ENCODE measurements at places on chromosomes 13 and 19.

GRCh38 chr19:33428627-33429125, 55.2 kb downstream of the CEBPG start:
- no peak for DNase-seq

GRCh38 chr13:44817131-44817671, 172.1 kb downstream of the NUFIP1 start:
- no peak for DNase-seq

DNA sequence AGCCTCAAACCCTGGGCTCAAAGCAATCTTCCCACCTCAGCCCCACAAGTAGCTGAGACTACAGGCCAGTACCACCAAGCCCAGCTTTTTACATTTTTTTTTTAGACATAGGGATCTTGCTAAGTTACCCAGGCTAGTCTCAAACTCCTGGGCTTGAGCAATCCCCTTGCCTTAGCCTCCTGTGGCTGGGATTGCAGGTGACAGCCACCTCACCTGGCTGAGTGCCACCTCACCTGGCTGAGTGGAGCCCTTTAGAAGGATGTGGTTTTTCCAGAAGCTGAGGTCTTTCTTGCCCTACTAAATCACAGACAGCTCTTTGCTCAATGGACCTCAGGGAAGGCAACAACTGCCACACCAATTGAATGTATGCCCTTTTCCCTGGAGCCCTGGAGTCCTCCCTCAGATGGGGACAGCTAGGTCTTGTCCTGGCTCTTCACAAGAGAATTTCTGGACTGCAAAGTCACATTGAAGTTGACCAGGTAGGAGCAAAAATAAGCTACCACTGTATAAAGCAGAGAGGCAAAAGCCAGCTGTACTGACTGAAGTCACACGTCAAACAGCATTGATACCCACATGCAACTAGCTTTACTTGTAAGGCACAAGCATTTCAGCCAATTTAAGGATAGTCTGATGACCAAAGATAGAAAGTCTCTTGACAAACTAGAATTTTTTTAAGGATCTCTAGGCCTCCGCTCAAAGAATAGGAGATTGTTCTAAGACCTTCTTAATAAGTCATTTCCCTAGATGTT, 14.0 kb downstream of the PDX1 start:
- DNase-seq, result no peak

DNA sequence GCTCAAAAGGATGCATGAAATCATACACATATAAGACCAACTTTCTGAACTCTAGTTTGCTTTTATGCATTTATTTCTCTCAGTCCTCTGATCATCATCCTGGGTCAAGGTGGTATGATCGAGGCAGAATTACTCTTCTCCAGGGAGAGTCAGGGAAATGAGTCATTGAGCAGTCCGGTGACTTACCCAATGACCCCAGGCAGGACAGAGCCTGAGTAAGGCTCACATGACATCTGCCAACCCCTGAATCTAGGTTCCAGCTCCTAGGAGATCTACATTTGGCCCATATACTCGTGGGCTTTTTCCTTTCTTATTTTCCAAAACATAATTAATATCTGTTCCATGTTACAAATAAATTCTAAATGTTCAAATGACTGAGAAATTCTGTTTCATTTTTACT, 502.3 kb downstream of the FOXO1 start:
- no peak for DNase-seq

GRCh38 chr13:49367640-49368422, 76.0 kb downstream of the CAB39L start:
- DNase-seq, result no peak

Measured in RWPE2 (cell line).